NCI-H82 (cell line): ENCODE measurements at places on chromosomes 16 and 17.

DNA sequence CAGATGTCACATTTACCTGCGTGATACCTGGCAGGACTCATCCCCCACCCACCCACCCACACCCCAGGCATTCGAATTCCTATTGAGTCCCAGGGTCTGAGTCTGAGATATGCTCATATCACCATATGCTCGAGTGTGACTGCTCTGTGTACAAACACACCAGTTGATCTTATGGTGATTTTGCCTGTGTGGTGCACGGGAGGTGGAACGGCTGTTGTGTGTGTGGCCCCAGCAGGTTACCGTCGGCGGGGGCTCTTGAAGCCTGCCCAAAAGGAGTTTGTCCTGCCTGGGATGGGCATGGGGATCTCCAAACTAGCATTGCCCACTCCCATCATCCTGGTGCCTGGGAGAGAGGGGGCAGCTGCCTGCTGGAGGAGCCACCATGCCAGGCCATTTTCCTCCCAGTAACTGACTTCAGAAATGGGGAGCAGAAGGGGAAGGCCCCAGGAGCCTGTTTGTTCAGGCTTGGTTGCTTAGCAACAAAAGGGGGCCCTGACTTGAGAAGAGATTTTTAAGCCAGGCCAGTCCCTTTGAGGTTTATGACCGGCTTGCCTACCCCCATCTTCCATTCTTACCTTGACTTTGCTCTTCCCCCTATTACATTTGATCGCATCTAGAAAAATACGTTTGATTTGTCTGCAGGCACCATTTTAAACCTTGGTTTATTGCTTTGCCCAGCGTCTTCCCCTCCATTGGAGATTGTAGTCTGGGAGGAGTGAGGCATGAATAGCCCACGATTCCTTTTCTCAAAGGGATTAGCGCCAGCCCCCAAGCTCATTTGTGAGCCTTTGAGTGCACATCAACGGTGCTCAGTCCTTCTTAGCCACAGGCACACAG, 217.7 kb downstream of the CCDC182 start:
- peak; percentile 97 for DNase-seq

GRCh38 chr17:45345246-45345553, 28.4 kb upstream of the MAP3K14 start:
- DNase-seq: no peak

- no peak for DNase-seq
Measured at GRCh38 chr17:53061446-53061845, 761.3 kb upstream of the KIF2B start.

GRCh38 chr16:58039829-58040495, 14.4 kb downstream of the MMP15 start:
- no peak for DNase-seq

DNA sequence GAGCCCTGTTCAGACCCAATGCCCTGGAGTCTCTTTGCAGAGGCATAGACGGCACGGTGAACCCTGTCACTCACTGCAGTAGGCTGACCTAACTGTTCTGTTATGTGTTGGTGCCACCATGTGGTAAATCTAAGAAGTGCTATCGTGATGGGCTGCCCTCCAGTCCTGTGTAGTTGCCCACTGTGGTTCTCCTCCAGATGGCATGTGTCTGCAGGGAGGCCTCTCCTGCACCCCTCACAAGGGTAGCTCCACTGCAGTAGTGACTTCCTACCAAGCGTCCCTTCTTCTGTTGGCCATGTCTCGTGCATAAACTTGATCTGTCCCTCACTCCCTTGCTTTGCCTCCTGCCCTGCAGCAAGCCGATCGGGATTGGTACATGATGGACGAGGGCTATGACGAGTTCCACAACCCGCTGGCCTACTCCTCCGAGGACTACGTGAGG, 5.8 kb downstream of the DHX38 start:
- peak; percentile 72 for DNase-seq

GRCh38 chr17:81044764-81045589, 10.0 kb downstream of the BAIAP2 start:
- DNase-seq: peak; percentile 89

DNA sequence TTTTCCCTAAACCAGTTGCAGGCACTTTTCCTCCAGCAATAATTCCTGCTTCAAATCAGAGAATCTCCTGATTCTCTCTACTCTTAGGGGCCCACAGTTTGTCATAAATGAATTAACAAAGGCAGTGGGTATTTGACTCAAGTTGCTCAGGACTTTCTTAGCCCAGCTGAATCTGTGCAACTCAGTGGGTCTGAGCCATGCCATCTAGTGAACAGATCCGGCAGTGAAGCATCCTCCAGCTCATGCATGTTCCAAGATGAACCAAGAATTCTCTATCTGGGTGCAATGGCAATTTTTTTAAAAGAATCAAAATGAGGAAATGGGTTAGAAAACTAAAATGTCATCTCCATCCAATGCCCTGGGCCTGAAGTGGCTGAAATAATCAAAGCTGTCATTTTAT, 575.2 kb upstream of the CDH11 start:
- DNase-seq: no peak

DNA sequence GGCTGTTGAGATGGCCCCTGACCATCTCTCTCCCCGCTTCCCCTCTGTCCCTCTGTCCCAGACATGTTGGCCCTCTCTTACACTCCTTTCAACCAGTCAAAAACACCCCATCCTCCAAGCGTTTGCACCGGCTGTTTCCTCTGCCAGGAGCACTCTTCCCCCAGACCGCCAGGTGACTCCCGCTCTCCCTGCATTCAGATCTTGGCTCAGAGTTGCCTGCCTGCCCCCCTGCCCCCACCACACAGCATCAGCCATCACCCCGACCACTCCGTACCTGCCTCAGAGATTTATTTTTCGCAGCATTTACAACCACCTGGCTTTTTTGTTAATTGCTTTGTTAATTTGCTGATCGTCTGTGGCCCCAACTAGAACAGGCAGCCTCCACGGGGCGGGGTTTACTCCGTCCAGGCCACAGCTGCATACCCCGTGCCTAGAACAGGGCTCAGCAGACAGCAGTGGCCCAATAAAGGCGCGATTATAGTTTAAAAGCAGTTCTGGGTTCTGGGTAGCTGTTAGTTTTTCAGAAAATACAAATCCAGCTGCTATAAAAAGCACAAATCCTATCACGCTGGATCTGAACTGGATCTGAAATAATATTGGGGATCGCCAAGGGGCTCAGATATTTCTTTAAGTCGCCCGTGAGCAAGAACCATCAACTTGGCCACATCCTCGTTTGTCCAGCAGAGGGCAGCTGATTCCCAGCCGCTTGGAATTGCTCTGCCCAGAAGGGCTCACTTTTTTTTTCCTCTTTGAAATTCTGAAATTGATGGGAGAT, 173.6 kb downstream of the IRF8 start:
- peak; percentile 66 for DNase-seq
